Nucleus accumbens (tissue), 56 donors: ENCODE measurements at places on chromosomes 3 and 15.

GRCh38 chr3:114669614-114670013 lies 375.8 kb downstream of the TIGIT start:
- DNase-seq, result no peak

DNA sequence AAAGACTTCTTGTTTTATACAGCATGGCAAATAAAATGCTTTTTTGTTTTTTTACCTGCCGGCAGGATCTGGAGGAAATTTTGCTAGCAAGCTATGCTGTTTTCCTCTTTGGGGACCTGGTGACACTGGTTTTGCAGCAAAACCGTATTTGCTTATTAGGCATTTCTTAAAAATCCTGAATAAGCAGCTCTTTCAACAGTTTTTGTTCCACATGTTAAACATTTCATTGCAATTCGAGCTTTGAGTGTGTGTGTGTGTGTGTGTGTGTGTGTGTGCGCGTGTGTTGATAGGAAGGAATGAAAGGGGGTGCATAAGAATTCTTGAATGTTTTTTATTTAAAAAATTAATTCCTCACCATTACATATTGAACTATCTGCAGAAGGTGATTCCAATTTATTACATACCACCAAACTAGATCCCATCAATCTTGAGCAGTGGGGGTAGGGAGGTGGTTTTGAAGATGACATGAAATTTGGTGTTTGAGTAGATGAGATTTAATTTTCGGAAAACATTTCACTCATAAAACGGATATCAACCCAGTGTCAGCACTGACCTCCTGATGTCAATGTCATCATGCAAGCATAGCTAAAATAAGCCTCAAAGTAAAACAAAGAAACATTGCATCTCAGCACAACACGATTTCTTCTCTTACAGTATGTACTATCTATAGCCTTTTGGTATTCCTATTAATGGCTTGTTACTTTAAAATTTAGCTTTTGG lies 17.3 kb downstream of the ZBTB38 start:
- no peak for DNase-seq

- no peak for DNase-seq
These were observed 96.5 kb downstream of the LIPC start for GRCh38 chr15:58528188-58528870.

- DNase-seq, result no peak
These were observed 113.9 kb upstream of the MRPL3 start for GRCh38 chr3:131616719-131617118.

GRCh38 chr3:76474632-76475031 lies 565.3 kb upstream of the ROBO2 start:
- DNase-seq, result no peak

DNA sequence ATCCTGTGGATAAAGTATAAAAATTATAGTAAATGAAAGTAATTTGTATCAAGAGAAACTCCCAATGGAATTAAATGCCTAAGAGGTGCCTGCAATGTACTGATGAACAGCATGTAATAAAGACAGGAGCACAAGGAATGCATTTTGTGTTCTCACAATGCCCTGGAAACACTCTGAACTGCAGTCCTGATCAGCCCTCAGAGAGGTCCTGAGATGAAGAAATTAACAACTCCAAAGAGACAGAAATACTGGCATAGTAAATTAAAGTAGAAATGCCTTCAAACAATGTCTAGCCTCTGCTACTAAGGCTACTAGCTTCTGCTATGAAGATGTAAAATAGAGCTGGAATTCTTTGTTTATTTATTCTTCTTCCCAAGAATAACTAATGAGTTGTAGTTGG lies 59.9 kb downstream of the CFAP20DC start:
- DNase-seq, result no peak

DNA sequence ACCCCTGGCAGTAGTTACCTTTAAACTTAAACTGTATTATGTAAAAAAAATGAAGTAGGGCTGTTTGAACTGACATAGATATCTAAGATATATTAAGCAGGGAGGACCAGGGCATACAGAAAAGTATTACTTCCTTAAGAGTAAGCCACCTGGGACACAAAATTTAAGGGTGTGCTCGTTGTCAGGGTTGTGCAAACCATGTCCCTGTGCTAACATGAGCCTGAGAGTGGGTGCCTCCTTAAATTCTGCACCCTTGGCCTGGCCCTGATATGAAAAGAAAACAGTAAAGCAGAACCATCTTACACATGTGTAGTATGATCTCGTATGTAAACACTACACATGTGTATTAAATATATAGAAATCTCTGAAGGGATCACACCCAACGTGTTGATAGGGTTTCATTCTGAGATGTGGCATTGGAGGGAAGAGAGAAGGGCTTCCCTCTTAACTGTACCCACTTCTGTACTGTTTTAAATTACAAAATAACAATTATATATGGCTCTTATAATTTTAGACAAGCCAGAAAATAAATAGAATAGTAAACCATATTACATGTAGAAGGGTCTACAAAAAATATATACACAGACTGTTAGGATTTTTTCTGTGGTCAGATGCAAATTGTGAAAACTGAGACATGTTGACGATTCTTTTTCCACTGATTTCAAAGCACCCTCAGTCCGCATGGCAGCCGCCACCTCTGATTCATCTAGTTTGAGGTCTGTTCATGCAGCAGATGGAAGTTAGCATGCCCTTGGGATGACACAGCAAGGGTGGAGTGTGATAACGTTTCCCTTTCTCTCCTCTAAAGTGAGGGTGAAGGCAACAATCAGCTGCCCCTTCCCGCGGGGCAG lies 400.8 kb upstream of the PROK2 start:
- DNase-seq, result no peak

GRCh38 chr3:40476478-40477470 lies at the start of gene ZNF619:
ZNF619 (plus strand) TSS chr3:40477122; CDS start chr3:40477980, 858 bp downstream.
- DNase-seq, result peak; percentile 60

DNA sequence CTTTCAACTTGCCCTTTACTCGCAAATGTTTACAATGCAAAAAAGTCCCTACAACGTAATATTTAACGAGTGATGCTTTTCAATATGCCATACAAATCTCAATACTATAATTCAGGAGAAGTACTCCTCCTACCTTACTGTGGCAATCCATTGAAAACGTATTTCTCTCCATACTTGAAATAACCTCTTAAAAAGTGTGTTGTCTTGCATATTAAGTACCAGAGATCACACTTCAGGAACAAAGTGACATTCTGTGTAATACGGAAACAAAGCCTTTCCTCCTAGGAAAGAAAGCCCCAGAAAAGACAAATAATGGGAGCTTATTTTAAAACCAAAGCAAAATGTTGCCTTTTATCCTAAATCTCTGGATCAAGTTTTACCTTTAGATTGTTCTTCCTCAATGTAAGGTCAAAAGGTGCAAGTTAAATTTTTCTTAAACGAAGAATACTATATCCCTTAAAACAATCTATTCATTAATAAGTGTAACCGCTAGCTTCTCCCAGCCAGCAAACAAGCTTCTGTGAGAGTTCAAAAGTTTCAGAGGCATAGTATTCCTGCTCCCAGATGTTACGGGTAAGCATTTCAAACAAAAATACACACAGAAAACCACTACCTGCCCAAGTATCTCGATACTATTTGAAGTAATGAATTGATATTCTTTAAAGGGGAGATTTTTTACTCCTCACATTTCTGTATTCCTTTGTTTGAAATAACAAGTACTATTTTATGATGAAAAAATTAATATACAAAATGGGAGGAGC lies 1.7 kb downstream of the TJP1 start:
- DNase-seq, result no peak

DNA sequence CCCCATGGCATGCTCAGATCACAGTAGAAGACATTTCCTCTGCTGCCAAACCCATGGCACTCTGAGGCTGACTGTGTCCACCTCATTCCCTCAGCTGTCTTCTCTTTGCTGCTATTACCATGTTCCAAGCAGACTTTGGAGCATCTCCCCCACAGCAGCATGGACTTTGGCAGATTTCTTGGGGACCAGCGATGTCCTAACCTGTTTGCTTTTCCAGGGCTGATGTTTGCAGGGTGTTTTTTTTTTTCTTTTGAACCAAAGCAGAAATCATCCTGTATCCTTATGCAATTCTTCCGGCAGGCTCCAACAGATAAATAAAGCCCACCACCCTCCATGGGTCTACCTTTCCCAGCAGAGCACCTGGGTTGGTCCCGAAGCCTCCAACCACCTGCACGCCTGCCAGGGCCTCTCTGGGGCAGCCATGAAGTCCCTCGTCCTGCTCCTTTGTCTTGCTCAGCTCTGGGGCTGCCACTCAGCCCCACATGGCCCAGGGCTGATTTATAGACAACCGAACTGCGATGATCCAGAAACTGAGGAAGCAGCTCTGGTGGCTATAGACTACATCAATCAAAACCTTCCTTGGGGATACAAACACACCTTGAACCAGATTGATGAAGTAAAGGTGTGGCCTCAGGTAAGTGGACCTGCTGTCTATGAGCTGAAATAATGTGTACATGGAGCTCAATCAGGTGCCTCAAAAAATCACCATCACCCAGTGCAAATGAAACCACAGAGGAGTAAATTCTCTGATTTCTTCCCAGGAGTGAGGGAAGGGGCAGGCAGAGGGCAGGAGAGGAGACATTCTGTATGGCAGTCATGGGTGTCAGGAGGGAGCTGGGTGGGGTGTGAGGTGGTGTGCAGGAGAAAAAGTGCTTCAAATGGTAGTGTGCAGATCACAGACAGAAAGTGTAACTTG lies at the start of gene AHSG:
Gene AHSG (plus strand): TSS at position 340 of the 916 bp plus-strand sequence. CDS start 82 bp downstream, at position 422.
- DNase-seq, result no peak

DNA sequence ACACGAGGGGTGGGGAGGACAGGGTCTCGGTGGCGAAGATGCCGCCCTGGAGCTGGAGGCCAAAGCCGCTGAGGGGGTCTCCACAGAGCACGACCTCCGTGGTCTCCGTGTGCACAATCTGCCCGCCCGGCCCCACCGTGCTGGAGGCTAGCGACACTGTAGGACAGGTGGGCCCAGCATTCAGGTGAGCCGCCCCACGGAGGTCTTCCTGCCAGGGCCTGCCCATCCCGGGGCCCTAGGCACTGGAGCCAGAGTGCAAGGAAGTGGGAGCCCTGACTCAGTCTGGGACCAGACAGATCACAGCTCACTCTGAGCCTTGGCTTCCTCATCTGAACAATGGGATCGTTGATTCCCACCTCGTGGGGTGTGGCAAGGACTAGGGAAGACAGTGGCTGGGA lies 25.8 kb downstream of the GRIP2 start:
- DNase-seq, result no peak

DNA sequence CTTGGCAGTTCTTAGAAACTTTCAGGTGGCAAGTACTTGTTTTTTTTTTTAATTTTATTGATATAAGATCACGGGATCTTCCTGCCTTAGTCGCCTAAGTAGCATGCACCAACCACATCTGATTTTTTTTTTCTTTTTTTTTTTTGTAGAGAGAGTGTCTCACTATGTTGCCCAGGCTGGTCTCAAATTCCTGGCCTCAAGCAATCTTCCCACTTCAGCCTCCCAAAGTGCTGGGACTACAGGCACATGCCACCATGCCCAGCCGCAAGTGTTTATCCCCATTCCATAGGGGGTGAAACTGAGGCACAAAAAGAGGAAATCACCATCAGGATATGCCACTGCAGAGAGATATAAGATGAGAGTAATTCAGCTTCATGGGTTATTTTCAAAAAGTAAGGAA lies 102.9 kb downstream of the IGF2BP2 start:
- no peak for DNase-seq

DNA sequence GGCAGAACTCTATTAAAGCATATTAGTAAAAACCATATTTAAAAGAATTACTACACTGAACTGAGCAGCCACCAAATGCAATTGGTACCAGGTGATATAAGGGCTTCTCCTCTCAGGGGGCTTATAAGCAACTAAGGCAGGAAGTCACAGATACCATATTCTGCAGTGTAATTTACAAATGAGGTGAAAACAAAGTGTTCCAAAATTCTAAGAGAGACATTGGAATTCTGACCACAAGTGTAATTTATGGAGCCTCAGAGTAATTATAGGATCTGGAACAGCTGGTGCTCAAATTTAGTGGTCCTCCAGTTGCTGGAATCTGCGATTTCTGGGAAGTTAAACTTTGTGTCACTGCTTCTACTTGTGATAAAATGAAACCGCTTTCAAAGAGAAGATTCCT lies 3.1 kb upstream of the NR1I2 start:
- DNase-seq, result no peak

GRCh38 chr3:177994976-177995375 lies 541.3 kb upstream of the KCNMB2 start:
- no peak for DNase-seq

GRCh38 chr3:115072265-115073021 lies 74.6 kb downstream of the ZBTB20 start:
- no peak for DNase-seq

GRCh38 chr3:162096874-162097273 lies 600.3 kb downstream of the OTOL1 start:
- DNase-seq, result no peak

- no peak for DNase-seq
These were observed 200.8 kb upstream of the IL12A start for GRCh38 chr3:159787794-159788205.

GRCh38 chr3:9250236-9250635 lies 790 bp upstream of the SRGAP3 start:
- no peak for DNase-seq

GRCh38 chr3:170725285-170725731 lies 139.4 kb upstream of the SLC7A14 start:
- no peak for DNase-seq

DNA sequence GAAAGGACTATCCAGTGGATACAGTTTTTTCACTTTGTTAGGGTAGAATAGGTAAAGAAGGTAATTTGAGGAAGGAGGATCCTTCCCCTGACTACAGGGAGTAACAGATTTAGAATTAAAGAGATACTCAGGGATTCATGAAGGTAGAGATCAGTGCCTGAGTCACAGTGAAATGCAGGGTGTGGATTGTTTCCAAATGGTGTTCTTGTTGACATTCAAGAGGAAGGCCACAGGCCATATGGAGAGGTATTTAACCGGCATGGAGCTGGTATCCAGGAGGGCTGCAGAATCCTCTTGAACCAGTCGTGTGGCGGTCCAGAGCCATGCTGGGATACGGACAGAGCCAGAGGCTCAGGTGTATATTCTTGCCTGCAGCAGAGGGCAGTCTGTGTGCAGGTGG lies 28.2 kb downstream of the GYG1 start:
- DNase-seq, result no peak

DNA sequence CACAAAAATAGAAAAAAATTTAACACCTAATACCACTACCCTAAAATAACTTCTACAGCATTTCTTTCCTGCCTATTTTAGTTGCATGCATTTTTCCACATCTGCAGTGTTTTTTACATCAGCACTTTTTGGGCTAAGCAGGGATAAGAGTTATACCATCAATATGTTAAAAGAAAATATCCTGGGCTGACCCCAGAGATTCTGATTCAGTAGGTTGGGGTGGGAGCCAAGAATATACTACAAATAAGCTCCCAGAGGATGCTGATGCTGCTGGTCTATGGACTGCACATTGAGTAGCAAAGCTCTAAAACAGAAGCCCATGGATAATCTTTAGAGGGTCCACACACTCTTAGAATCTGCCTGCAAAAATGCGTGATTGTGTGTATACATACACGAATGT lies 14.8 kb downstream of the FYCO1 start:
- no peak for DNase-seq

DNA sequence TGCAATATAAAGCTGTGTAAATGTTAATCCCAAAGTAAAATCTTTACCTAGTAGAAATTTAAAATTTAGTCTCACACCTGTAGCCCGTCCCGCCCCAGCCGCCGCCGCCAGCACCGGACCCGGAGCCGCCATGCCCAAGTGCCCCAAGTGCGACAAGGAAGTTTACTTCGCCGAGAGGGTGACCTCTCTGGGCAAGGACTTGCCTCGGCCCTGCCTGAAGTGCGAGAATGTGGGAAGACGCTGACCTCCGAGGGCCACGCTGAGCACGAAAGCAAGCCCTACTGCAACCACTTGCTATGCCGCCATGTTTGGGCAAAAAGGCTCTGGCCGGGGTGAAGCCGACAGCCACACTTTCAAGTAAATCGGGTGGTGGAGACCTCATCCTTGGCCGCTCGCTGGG lies 22.1 kb upstream of the TOP2B start:
- no peak for DNase-seq
